ENCODE measurements at places on chromosomes 6 and 20.

- peak; percentile 34 for DNase-seq
Measured at GRCh38 chr6:127518710-127519468, at the start of gene MTCL3. TSS of gene MTCL3 (minus strand) at chr6:127519335.

DNA sequence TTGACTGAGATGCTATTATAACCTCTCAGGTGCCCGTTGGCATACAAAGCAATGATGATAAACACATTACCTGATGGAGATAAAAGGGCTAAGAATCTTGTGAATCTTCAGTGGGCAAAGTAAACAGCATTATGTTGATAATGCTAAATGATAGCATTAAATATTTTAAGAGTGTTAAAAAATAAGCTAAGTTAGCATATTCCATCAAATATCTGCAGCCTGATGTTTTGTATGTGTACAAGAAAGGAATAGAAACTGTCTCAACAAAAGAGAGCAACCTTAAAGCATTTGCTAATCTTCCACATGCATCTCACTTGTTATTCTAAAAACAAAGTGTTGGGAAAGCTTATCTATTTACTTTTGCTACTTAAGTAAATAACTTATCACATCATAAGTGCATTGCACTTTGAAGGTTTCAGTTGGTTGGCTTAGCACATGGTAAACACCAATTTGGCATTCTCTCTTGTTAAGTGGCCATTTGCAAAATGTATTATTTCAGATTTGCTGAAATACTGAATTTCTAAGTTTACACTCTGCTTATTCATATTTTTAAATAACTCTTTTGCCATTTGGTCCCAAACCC lies 151.6 kb downstream of the SYNDIG1 start:
- no peak for DNase-seq

GRCh38 chr6:81051952-81052351 lies 700.5 kb downstream of the TENT5A start:
- DNase-seq = no peak

DNA sequence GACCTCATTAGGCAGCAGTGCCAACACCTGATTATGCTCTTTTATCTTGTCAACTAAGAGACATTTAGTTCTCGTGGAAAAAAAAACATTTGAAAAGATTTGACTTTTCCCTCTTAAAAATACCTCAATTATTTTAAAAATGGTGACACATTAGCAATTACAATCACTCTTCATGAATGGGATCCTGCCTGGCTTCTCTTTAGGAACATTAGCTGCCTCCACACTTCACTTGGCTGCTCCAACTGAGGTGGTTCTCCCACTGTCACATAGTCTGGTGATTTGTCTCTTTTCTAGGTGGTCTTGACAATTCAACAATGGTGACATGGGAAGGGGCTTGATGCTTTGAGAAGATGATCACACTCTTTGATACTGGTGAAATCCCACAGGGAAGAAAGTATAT lies 26.2 kb upstream of the SLC35F1 start:
- DNase-seq = peak; percentile 2

GRCh38 chr6:20119485-20119884 lies 92.8 kb downstream of the MBOAT1 start:
- no peak for DNase-seq

GRCh38 chr6:131042664-131043063 lies 20.4 kb downstream of the EPB41L2 start:
- DNase-seq = no peak

- no peak for DNase-seq
Measured at GRCh38 chr6:89347825-89348224, 4.7 kb downstream of the UBE2J1 start.

GRCh38 chr6:14792118-14792955 lies 453.5 kb upstream of the JARID2 start:
- no peak for DNase-seq

DNA sequence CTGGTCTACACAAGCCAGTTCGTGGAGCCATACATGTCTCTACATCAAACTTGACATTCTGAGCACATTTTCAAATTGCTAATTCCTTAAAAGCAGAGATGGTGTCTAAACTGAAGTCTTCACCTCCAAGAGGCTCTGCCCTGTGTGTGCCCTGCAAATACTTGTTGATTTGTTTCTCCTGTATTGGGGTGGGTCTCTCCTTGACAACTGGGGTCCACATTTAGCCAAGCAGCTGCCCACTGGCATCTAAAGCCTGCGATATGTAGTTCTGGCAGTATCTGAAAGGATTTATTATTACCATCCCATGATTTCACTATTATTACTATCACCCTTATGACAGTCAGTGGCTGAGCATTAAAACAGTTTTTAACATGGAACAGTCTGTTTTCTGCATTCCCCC lies 45.9 kb upstream of the PKHD1 start:
- no peak for DNase-seq

GRCh38 chr6:32050562-32050961 lies 12.3 kb downstream of the CYP21A2 start:
- no peak for DNase-seq

GRCh38 chr20:7579888-7580287 lies 360.4 kb downstream of the HAO1 start:
- no peak for DNase-seq

GRCh38 chr6:132084811-132085509 lies 133.8 kb upstream of the CCN2 start:
- no peak for DNase-seq

DNA sequence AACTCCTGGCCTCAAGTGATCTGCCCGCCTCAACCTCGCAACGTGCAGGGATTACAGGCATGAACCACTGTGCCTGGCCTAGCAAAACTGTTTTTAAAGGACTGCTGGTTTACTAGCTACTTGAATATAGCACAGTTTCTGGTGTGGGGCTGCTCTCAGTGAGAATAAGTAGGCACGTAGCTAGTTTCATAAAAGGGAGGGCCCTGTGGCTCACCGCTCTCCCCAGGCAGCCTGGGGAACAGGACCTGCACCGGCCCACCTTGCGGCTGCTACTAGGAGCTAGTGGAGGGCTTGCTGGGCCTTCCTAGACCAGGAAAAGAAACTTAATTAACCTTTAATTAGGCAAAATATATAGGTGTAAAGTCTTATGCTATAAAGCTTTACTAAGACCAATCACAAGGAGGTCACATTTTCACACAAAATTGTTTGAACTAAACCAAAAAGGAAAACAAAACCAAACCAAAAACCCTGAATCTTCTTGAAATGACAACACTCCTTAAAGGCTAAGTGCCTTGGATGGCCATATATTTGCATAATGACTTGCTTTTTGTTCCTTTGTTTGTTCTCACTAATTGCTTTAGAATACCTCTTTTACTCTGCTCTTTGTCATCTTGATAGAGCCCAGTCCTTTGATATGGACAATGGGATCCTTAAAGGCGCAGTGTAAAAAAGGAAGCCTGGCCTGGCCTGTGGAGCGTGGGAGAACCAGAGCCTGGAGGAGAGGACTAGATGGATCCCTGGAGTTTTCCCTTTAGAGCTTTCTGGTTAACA lies 69.5 kb upstream of the SAMD5 start:
- no peak for DNase-seq

DNA sequence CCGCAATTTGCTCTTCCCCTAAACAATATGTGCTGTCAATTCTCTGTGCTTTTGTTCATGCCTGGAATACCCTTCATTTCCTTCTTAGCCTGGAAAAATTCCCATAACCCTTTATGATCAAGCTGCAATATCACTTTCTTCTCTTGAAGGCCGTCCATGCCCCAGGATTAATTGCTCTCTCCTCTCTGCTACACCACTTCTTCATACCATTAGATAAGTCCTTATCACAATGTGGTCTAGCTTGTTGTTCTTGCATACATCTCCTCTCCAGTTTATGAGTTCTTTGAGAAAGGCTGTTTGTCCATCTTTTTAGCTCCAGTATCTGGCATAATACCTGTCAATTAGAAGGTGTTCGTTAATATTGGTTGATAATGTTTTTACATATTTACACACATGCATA lies 111.2 kb upstream of the SAMD5 start:
- no peak for DNase-seq

DNA sequence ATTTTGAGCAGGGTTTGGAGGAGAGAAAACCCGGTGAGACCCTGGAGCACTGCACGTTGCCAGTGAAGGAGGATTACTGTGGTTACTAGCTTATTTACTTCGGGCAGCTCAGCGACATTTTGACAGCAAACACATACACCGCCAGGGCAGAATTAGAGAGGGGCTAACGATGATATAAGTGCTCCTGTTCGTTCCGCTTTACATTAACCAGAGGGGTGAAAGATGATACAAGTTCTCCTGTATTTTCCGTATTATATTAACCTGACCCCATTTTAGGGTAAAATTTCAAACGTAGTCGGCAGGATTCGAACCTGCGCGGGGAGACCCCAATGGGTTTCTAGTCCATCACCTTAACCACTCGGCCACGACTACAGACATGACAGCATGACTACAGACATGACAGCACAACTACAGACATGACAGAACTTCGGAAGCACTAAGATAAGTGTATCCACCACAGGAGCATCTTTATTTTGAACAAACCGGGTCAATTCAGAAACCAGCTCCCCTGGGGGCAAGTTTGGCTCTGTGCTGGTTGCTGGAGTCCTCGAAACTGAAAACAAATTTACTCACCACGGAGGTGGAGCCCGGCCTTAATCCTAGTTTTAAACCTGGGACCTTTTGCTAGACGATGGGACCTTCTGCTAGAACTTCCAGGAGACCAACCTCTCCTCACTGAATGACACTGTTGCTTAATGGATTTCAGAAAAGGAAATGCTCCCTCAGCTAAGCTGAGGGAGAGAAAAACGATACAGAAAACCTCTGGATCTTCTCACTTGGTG lies 80.4 kb upstream of the ZNF184 start:
- no peak for DNase-seq

GRCh38 chr20:13788167-13788834 lies 3.5 kb downstream of the NDUFAF5 start:
- DNase-seq = no peak

- DNase-seq = no peak
Measured at GRCh38 chr6:90387383-90387775, 90.7 kb upstream of the BACH2 start.

- DNase-seq = no peak
Measured at GRCh38 chr6:56364827-56365339, 117.5 kb upstream of the COL21A1 start.

- no peak for DNase-seq
Measured at GRCh38 chr6:17650656-17651309, 50.7 kb downstream of the FAM8A1 start.

All from nucleus accumbens (tissue), 56 donors.